Stimulated activated CD4-positive, alpha-beta T cell treated with anti-CD3 and anti-CD28 coated beads, TNF-alpha, amount 100 ng/mL, for 48 hours (primary cell): ENCODE measurements at places on chromosomes 4 and X.

GRCh38 chrX:49978176-49978575 is 55.8 kb downstream of the CLCN5 start:
- no peak for DNase-seq

DNA sequence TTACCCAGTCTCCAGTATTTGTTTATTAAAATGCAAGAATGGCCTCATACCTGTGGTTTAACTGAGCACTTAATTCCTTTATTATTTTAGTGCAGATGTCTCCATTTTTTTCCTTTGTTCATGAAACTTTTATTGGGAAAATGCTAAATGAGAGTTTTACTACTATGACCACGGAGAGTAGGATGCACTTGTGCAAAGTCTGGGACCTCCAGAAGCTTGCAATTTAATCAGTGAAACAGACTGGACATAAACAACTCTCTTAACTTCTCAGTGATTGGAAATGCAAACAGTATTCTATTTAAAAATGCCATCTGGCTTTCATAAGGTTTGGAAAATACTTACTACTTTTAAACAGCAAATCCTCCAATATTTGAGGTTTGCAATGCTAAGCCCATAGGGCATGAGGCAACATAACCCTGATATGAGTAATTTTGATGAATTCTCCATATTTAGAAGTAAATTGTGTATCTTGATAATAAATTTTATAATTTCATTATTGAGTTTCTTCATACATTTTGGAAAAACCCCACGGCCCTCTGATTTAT is 718.7 kb upstream of the MAGEB2 start:
- no peak for DNase-seq

- DNase-seq: peak; percentile 22
Observed at GRCh38 chrX:40644821-40645358, 2.5 kb downstream of the CXorf38 start.

- DNase-seq: no peak
Observed at GRCh38 chr4:71360844-71361243, 22.0 kb downstream of the SLC4A4 start.

- DNase-seq: no peak
Observed at GRCh38 chr4:41693629-41694028, 54.9 kb downstream of the PHOX2B start.

- DNase-seq: peak; percentile 3
Observed at GRCh38 chrX:47030339-47030738, 47.9 kb upstream of the RGN start.

DNA sequence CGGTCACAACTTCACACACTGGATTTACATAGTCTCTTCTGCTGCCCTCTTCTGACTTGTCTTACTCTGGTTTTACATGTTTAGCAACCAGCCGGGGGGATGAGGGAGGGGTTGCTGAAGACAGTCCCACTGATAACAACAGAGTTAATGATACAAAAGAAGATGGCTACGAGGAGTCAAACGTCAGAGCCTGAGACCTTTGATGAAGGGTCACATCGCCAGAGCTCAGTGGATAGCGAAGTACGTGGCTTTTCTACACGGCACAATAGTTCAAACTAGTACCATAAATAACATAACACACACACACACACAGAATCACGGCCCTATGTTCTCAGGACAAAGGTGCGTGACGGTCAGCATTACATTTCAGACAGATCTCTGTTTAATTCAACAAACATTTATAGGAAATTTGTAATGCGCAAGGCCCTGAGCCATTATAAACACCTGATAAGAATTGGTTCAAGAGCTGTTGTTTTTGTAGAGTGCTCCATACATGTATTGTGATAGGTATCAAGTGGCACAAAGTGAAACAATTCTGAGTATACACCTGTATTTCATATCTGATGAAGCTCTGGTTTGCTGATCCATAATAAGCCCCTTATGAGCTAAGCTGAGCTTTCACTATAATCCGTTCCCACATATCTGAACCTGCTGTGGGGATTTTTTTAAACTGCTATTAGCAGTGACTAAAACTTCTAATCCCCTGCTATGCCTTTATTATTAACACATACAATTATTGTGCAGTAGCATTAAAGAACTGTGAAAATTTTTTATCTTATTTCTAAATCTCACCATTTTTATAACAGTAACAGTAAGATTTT is 100.0 kb downstream of the NR3C2 start:
- DNase-seq: no peak
